HTR-8/SVneo (cell line): ENCODE measurements at places on chromosomes 11 and 22.
A peak's percentile ranks its signal among the peaks of the same experiment; 100 is the strongest.

GRCh38 chr22:50190941-50191741 lies 5.4 kb downstream of the TRABD start:
- no peak for DNase-seq

- DNase-seq = peak; percentile 44
Observed at GRCh38 chr11:17734418-17734911, at the start of gene KCNC1. Gene KCNC1 (plus strand): TSS chr11:17734781. CDS start chr11:17736003, 1,222 bp downstream.

GRCh38 chr22:48227341-48228018 lies 1465.0 kb downstream of the TBC1D22A start:
- no peak for DNase-seq

DNA sequence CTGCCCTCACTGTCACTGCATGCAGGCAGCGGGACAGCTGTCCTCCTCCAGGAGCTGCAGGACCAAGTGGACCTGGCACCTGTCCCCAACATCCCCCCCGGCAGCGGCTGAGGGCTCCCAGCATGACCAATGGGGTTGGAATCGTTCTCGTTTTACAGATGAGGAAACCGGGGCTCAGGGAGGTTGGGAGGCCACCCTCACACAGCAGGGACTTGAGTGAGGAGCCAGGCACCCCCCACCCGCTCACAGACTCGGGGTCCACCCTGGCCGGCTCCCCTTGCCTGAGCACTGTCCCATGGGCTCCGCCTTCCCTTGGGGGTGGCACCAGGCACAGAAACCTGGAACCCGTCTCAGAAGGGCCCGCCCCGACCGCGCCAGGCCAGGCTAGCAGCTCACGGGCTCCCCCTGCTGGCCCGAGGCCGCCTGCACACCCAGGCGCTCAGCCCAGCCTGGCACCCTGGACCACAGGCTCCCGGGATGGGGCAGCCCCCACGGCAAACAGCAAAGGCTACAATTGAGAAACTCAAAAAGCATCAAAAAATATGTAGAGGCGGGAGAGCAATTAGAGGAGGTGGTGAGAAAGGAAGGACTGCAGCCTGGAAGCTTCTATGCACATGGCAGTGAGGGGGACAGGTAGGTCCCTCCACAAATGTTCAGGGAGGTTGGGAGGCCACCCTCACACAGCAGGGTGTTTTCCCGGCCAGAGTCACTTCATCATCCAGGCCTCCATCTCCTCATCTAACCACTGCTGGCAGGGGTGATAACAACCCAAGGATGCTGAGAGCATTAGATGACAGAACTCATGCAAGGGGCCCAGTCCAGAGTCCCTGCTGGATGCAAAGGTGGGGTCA lies 12.8 kb downstream of the MACROD1 start:
- peak; percentile 86 for DNase-seq

DNA sequence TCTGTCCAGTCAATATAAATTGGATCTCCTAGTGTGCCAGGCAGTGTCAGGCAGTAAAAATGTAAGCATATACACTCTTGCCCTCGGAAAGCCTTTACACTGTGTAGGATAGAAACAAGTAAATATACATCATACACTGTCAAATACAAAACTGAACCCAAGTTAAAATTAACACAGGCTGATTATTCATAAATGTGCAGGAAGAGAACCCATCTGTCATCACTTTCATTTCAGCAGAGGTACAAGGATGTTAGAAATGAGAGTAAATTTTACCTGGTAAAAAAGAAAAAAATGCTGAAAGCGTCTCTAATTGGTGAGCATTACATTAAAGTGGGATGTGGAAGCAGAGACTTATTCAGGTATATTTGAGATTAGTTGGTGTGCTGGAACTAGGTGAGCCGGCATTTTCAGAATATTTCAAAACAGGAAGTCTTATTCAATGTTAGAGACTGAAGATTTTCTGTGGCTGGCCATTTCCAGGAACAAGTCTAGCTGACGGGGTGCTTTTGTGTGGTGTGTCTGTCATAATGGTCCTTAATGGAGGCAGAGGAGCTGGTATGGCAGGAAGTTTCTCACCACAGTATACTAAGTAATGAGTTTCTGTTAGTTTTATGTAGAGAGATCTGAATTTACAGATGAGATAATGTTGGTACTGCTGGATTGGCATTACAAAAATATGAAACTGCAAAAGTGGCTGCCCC lies 192.6 kb downstream of the CASP12 start:
- no peak for DNase-seq

- no peak for DNase-seq
Observed at GRCh38 chr11:77876045-77876444, 55.1 kb downstream of the AAMDC start.

DNA sequence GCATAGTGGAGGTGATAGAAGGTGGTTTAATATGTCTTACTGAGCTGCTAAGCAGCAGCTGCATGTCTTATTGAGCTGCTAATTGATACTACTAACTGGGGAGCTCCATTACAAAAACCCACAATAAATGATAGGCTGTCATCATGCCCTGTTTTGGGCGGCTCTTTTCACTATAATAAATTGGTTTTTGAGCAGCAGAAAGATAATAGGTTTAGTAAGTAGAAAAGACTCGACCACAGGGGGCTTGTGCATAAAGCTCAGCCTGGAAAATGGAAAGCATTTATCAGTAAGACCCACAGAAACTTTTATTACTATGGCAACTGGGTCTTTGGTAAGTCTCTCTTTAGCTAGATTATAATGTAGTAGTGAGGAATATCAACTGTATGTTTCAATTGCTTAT lies 117.6 kb downstream of the LDLRAD3 start:
- DNase-seq = no peak

DNA sequence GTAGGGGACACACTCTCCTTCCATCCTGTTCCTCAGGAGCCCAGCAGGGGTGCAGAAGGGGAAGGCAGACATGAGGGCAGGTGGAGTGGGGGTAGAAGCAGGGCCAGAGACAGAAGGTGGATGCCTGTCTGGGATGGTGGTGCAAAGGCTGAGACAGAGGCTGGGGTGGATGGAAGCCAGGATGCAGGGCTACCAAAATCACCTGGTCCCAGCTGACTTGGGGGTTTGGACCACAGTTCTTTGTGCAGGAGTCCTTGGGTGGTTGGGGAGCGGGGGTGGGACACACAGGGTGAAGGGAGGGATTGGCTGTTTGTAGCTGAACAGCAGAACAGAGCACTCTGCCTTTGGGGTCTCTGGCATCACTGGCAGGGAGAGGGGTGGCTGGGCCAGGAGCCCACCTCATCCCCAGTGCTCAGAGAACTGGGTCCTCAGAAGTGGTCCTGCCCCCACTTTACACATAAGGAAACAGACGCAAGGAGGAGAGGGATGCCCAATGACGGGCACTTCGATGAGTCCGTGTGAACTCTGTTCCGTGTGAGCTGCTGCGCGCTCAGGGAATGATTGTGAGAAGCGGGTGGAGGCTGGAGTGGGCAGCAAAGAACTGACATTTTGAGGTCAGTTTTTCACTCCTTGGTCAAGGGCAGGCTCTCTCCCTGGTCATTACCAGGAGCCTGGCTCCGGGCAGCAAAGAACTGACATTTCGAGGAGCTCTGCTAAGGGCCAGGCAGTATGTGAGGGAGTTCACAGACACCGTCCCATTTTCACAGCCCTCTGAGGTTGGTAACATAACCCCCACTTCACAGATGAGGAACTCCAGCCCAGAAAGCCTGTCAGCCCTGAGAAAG lies 1.9 kb downstream of the TAGLN start:
- no peak for DNase-seq

DNA sequence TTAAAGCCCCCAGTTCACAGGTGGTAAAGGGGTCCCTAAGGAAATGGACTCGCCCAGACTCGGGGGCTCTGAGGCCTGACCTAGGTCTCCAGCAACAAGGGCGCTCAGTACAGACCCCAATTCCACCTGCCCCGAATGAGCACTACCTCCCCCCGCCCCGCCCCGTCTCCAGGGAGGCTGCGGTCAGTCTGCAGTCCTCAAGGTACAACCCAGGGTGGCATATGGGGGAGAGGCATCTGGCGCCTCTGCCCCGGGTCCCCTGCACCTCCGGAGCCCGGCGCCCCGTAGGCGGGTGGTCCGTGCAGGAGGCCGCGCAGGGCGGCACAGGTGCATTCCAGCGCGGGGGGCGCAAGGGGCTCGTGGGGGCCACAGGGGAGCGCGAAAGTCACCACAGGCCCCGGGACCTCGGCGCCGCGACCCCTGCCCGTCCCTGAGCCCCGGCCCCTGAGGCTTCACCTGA lies 361 bp downstream of the CTSD start:
- no peak for DNase-seq

GRCh38 chr11:65440831-65441499 lies 18.4 kb downstream of the NEAT1 start:
- DNase-seq = no peak

DNA sequence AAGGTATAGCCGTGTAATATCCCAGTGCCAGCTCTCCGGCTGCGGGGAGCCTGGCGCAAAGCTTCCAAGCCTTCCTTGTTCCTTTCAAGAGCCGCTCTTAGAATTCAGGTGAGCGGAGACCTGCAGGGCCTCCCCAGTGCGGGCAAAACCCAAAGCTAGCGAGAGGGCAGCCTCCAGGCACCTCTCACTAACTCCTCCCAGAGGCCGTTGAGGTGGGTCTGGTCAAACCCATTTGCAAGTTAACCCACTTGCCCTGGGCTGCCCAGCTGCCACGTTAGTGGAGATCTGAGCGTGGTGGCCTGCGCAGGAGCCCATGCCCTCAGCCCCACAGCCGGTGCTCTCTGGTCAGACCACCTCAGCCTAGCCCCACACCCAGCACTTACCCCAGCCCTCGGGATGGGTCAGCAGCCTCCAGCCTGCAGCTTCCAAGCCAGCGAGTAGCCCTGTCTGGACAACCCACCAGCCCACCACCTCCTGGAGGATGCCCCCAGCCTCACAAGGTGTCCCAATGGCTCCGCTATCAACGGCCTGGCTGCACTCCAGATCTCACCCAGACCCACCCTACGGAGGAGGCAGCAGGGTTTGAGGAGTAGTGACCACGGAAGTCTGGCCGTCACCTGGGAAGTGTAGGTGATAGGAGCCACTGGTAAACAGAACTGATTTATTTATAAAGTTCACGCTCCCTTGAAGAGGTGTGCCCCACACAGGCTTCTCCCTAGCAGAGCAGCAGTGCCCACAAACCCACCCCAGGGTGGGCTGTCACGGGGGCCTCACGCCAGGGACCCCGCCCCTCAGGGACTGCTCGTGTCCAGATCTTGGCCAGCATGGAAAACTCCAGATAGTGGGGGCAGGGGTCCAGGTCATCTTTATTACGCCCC lies 2.3 kb downstream of the ASCL2 start:
- DNase-seq = no peak

DNA sequence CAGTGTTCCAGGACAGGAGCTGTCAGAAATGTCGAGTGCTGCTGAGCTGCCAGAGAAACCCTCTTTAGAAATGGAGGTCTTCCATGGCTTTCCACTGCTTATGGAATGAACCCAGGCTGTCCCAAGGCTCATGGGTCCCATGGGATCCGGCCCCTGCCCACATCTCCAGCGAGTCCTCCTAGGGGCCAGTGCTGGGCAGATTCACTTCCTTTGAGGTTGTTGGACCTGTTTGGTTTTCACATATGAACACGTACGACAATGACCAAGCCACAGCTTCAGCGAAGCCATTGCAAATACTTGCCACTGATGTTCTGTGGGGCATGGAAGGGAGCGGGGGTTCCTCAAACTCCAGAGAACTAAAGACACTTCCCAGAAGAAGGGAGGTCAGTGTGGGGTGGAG lies 483.3 kb downstream of the TBC1D22A start:
- no peak for DNase-seq

- no peak for DNase-seq
Observed at GRCh38 chr22:42931421-42932196, 74.5 kb upstream of the ARFGAP3 start.

DNA sequence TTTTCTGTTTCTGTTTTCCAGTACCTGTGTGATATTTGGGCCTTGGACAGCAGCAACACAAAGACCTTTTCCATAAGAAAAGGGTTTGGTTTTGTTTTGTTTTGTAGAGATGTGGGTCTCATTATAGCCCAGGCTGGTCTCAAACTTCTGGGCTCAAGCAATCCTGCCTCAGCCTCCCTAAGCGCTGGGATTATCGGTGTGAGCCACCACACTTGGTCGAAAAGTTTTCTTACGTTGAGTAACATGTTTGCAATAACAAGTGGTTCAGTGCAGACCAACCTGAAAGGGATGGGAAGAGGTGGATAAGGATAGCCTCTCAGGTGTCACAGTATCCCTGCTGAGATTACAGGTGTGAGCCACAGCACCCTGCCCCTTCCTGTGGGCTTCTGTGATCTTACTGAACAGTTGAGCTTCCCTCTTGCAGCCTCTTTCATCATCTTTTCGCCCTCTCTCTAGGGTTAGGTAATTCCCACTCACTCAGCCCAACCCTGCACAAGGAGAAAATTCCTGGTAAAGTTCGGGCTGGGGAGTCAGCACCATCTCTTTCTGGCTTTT lies 3.5 kb upstream of the MRPL48 start:
- DNase-seq = no peak

- DNase-seq = peak; percentile 89
Observed at GRCh38 chr11:13462901-13463778, at the start of gene BTBD10. Gene BTBD10 (minus strand): TSS chr11:13463222. CDS start chr11:13445124, 18,098 bp downstream.

GRCh38 chr11:125279676-125280418 lies 115.3 kb downstream of the PKNOX2 start:
- DNase-seq = no peak

GRCh38 chr22:27065279-27065678 lies 407.9 kb downstream of the MIAT start:
- no peak for DNase-seq

DNA sequence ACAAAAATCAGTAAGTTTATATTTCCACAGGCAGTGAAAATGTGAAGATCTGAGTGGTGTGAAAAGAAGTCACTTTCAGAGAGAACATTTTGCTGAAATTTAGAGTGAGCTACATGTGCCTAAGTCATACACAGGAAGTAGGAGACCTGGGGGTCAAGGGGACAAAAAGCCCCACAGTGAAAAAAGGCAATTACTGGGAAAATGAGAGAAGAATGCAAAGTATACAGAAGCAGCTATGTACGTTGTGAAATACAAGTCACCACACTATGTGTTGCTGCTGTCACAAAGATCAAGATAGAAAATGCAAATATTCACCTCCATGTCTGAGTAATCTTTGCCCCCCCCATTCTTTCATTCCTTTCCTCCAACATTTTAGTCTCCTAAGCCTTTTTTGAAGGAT lies 21.6 kb upstream of the SESN3 start:
- DNase-seq = no peak

- DNase-seq = no peak
Observed at GRCh38 chr11:65987336-65987735, 14.6 kb downstream of the EIF1AD start.

- DNase-seq = no peak
Observed at GRCh38 chr11:134689886-134690285, 277.8 kb upstream of the B3GAT1 start.
